Forelimb muscle (tissue), 1 donor: ENCODE measurements at places on chromosomes 1 and 21. TPM values are rescaled to one million over a fixed set of nuclear protein-coding genes. Genes with fewer than 3 reads are reported as not detected.

DNA sequence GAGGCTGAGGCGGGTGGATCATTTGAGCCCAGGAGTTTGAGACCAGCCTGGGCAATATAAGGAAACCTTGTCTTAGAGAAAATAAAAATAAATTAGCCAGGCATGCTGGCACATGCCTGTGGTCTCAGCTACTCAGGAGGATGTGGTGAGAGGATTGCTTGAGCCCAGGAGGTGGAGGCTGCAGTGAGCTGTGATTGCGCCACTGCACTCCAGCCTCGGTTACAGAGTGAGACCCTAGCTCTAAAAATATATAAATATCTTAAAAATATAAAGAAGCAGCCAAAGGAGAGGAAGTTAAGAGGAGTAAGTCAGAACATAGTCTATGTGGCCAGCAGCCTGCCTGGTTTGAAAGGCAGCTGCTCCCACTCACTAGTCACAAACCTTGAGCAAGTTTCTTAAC, 4.5 kb upstream of the IL10RB start:
- DNase-seq = no peak

GRCh38 chr1:234926559-234927311, 201.9 kb downstream of the TOMM20 start:
- no peak for DNase-seq

DNA sequence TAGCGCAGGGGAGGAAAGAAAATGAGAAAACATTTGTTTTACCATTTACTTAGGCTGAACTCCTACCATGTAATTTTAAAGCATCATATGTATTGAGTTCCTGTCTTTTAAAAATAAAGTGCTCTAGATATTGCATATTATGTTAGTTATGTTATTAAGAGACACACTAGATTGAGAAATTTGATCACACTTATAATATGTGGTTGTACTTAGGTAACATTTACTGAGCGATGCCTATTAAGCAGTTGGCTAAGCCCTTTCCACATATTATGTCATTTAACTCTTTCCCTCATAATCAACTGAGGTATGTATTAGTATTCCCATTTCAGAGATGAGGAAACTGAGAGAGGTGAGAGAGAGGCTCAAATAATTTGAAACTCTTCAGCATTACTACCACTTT, 4.5 kb upstream of the LRRC8D start:
- DNase-seq = no peak

GRCh38 chr1:44682883-44683265, 8.4 kb downstream of the ARMH1 start:
- no peak for DNase-seq

The DTL gene
- polyA plus RNA-seq = 7.6 TPM

The GPR25 gene
- polyA plus RNA-seq = not detected

GRCh38 chr1:230792691-230793462, 45.7 kb downstream of the CAPN9 start:
- DNase-seq = no peak

The FMN2 gene
- 0.52 TPM for polyA plus RNA-seq

DNA sequence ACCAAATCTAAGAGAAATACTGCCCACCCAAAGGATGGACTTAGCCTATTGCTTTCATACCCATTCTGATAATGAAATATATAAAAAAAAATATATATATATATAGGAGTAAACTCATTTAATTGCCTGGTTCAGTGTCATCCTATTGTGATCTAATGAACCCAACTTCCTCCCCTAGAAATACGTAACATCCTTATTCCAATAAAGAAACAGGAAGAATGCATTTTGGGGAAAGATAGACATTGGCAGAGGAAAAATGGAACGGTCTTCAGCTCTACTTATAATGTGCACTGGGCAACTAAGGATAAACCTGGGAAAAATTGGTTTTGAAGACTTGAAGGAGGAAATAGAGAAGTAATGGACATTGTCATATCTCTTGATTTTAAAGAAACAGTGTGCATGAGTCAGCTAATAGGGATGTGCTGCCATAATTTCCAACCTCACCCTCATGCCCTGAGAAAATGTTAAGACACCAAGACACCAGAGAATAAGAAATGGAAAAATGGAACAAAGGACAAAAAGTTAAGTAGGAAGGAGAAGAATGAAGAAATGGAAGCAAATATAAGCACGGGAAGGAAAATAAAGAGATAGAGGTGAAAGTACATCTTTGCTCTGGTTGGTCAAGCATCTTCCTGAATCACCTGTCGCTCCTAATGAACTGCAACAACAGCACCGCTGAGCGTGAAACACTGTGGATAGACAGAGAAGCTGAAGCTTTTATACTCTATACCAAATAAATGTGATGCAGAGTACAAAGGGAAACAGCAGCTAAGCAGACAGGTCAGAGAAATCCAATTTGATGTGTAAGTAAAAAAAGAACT, 5.4 kb downstream of the UBR4 start:
- no peak for DNase-seq

DNA sequence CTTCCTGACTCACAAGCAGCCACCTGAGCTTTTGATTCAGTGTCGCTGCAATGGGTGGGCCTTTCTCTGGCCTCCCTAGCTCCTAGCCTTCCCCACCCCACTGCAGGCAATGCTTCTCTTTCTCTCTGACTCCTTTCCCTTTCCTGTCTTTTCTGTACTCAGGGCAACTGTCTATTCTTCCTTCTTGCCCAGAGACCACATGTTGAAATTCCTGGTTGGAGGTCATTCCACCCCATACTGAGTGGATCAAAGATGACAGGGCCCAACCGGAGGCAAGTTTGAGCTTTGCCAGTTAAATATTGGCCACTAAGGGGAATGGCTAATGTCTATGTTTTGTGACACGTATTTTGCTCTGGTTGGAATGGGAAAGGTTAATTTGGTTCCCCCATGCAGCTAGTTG, 65.2 kb upstream of the ARID1A start:
- DNase-seq = no peak

- DNase-seq = peak; percentile 81
These were observed 28.4 kb downstream of the TOMM20 start for GRCh38 chr1:235100194-235100772.

DNA sequence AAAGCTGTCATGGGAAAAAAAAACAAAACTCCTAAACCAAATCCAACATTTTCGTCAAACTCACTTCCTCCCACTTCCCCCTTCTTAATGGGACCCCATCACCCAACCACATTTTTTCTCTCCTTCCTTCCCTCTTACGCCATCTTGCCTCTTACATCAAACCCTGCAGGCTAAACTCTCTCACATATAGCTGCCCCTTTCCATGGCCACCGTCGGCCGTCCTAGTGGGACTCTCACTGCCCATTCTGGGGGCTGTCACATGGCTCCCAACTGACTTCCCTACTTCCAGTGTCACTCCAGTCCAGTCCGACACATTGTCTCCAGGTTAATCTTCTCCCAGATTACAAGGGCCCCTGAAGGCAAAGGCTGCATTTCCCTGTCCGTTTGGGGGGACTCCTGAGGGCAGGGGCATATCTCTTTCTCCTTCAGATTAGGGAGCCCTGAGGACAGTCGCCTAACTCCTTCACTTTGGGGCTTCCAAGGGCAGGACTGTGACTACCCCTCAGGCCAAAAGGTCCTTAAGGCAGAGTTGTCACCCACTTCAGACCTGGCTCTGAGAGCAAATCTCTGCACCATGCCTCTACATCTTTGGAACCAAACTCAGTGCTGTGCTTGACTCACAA, 658 bp downstream of the UBXN11 start:
- DNase-seq = no peak

GRCh38 chr1:71030026-71030425, 17.6 kb downstream of the PTGER3 start:
- DNase-seq = no peak

DNA sequence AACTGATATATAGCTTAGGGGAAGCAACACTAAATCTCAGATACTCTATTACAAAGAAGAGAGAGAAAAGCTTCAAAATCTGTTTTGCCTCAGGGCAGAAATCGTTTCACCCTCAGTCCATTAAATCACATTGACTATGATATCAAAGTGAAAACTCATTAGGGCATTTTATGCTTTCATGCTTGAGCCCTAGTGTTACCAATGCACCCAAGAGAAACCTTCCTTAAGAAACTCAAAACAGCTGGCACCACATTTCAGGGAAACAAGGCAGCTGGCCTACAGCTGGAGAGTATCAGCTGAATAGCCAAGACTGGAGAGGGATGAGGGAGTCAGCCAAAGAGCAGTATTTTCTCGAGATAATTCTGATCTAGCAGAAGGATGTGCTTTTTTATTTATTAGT, 14.9 kb downstream of the COLGALT2 start:
- peak; percentile 70 for DNase-seq

The LAD1 gene
- 11.9 TPM for polyA plus RNA-seq

- peak; percentile 29 for DNase-seq
These were observed 6.6 kb downstream of the CCDC190 start for GRCh38 chr1:162854245-162854882.

The CASQ2 gene
- polyA plus RNA-seq = 914 TPM

GRCh38 chr21:27275294-27275927, 308.5 kb upstream of the ADAMTS5 start:
- no peak for DNase-seq

GRCh38 chr1:31605908-31606427, 11.5 kb upstream of the HCRTR1 start:
- DNase-seq = no peak

- DNase-seq = no peak
These were observed 202.7 kb downstream of the PTPRU start for GRCh38 chr1:29438991-29439390.

- DNase-seq = no peak
These were observed 531 bp upstream of the HMGN2 start for GRCh38 chr1:26471498-26472319.

The C1orf185 gene
- not detected for polyA plus RNA-seq

The TAL1 gene
- polyA plus RNA-seq = 3.3 TPM

The RPE65 gene
- not detected for polyA plus RNA-seq

GRCh38 chr1:56710646-56711045, 65.5 kb downstream of the PRKAA2 start:
- DNase-seq = no peak

DNA sequence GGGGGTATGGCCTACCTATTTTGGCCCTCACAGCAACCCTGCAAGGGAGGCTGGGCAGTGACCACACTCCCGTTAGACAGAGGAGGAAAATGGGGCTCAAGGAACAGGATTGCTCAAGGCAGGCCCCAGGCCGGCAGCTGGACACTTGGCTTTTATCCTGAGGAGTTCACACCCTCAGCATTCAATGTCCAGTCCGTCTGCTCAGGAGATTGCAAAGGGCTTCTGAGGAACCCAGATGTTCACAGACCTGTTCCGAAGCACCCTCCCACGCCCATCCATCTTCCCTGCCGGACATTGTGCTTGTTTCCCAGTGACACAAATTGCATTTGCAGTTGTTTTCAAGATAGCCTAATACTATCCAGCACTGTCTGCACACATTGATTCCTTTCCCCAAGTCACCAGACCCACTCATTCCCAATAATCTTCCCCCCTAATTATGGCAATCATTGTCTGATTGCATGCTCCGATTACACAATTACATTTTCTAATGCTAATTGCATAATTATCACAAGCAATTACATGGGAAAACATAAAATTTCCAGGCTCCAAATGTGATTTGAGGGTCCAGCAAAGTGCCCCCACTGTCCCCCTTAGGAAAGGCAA, 4.3 kb upstream of the UBL4B start:
- DNase-seq = no peak

GRCh38 chr1:165539306-165539705, 4.5 kb upstream of the LRRC52 start:
- no peak for DNase-seq

GRCh38 chr1:66350001-66350547, 183.9 kb upstream of the SGIP1 start:
- no peak for DNase-seq

The S100A7 gene
- not detected for polyA plus RNA-seq

DNA sequence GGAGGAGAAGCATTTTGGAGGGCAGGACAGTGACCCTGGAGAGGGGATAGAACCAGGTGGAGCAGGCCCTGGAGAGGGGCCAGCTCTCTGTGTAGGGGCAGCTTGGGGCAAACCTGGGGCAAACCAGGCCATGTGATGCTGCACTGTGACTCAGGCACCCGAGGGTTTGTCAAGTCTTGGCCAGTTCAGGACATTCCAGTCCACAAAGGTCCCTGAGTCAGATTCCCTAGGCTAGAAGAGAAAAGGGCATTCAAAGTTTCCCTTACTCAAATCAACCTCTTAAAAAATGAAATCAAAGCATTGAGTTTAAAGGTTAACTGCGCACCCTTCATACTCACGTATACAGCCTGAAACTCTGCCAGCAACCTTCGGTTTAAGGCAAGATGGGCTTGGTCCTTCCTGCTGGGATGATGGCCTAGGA, 25.2 kb upstream of the PLA2G2C start:
- DNase-seq = no peak

DNA sequence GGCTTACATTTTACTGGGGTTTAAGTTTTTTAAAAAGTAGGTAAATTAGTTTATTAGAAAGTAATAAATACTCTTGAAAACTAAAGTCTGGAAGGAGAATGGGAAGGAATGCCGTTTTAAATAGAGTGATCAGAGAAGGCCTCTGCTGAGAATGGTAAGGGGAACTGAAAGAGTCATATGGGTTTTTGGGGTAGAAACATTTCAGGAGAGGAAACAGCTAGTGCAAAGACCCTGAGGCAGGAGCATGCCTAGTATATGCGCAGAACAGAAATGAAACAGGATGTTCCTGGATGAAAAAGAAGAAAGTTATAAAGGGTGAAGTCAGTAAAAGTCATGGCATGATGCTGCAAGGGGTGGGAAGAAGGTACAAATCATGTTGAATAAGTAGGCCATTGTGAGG, 38.9 kb downstream of the ZC3H11B start:
- DNase-seq = no peak

- DNase-seq = no peak
These were observed 2.5 kb upstream of the TNFRSF18 start for GRCh38 chr1:1208713-1209433.

DNA sequence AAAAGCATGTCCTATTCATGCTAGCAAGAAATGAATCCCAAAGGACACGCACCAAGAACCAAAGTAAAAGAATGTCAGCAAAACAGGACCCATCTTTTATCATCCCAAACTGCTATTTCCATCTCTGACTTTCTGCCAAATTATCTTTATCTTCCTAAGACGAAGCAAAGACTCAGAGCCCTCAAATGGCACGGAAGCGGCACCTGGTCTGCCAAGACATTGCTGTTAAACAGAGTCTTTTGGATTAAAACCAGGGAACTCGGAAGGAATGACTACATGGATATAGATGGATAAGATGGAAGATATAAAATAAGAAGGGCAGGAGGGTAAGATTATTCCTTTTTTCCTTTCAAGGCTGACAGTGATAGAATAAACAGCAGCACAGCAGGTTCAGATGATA, 60.8 kb upstream of the LBR start:
- no peak for DNase-seq

DNA sequence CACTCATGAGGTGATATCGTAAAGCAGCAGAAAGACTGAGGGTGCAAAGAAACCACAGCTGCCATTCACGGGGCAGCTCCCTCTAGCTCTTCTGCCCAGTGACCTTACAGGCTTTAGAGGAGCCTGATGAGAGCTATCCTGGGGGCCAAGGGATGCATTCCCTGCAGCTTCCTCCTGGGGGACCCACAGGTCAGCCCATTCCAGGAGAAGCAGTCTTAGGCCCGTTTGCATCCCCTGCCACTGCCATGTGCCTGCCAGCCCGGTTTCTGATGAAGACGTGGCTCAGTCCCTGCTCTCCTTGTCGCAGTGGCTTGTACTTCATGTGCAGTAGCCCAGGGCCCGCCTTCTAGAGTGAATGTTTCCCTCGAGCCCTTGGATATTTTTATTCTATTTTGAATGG, 22.8 kb downstream of the ATP5PO start:
- DNase-seq = no peak

GRCh38 chr1:7608628-7609305, 162.3 kb upstream of the VAMP3 start:
- no peak for DNase-seq

- no peak for DNase-seq
These were observed 32.0 kb upstream of the C1orf185 start for GRCh38 chr1:51070011-51070410.

The KRTAP19-2 gene
- polyA plus RNA-seq = not detected
